Left lung (tissue), 14 donors: ENCODE measurements at places on chromosomes 4 and X. TPM values are rescaled to one million over a fixed set of nuclear protein-coding genes. Genes with fewer than 3 reads are reported as not detected.

LIMCH1 gene
- polyA plus RNA-seq: 116 TPM

NPNT gene
- 75.7 TPM for polyA plus RNA-seq

GC gene
- not detected for polyA plus RNA-seq

TRIM61 gene
- polyA plus RNA-seq: 5.0 TPM

CSAG3 gene
- polyA plus RNA-seq: not detected

AFP gene
- polyA plus RNA-seq: 13.8 TPM

DKK2 gene
- 3.7 TPM for polyA plus RNA-seq

TRIM2 gene
- polyA plus RNA-seq: 80.8 TPM

RPA4 gene
- 0.17 TPM for polyA plus RNA-seq

NHSL2 gene
- 7.0 TPM for polyA plus RNA-seq

SHROOM4 gene
- 35.6 TPM for polyA plus RNA-seq

FANCB gene
- polyA plus RNA-seq: 3.9 TPM

GAGE13 gene
- not detected for polyA plus RNA-seq

MAGEA9B gene
- not detected for polyA plus RNA-seq

GRK4 gene
- polyA plus RNA-seq: 14.5 TPM

ZFP42 gene
- polyA plus RNA-seq: 10.6 TPM

ENPEP gene
- polyA plus RNA-seq: 44.7 TPM

ANKRD37 gene
- polyA plus RNA-seq: 16.7 TPM

AGA gene
- polyA plus RNA-seq: 28.4 TPM

NUP62CL gene
- polyA plus RNA-seq: 7.0 TPM

SFRP2 gene
- 9.4 TPM for polyA plus RNA-seq

BEX1 gene
- 13.3 TPM for polyA plus RNA-seq

TMEM144 gene
- polyA plus RNA-seq: 5.4 TPM

BANK1 gene
- 2.4 TPM for polyA plus RNA-seq

GLRB gene
- polyA plus RNA-seq: 7.1 TPM

RNF128 gene
- polyA plus RNA-seq: 2.9 TPM

GPC4 gene
- polyA plus RNA-seq: 66.8 TPM
